ENCODE measurements at places on chromosomes 4 and X.

DNA sequence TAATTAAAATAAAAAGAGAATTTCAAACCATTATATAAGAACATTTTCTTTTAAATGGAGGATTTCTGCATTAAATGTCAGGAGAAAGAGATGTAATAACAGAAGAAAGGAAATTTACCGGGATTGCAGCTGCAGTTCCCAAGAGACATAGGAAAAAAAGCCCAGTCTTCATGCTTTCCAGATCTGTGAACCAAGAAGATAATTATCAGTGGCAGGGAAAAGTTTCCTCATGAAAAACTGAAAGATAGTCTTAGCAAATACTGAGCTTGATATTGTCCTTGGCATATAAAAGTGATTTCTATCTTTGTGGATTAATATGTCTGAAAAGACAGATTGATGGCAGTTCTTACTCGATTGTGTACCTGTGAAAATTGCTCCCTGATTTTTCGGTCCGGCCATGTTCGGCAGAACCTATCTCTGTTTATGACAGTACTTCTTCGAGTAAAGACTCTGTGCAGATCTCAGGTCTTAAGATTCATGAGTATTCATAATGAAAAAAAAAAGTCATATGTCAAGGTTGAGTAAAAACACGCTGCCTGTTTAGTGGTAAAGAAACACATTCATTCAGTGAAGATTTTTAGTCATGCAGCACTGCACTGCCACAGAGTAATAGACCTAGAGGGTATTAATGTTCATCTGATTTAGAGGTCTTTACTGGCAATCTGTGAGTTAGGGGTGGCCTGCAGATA lies 29.6 kb downstream of the SPARCL1 start:
- no peak for DNase-seq

DNA sequence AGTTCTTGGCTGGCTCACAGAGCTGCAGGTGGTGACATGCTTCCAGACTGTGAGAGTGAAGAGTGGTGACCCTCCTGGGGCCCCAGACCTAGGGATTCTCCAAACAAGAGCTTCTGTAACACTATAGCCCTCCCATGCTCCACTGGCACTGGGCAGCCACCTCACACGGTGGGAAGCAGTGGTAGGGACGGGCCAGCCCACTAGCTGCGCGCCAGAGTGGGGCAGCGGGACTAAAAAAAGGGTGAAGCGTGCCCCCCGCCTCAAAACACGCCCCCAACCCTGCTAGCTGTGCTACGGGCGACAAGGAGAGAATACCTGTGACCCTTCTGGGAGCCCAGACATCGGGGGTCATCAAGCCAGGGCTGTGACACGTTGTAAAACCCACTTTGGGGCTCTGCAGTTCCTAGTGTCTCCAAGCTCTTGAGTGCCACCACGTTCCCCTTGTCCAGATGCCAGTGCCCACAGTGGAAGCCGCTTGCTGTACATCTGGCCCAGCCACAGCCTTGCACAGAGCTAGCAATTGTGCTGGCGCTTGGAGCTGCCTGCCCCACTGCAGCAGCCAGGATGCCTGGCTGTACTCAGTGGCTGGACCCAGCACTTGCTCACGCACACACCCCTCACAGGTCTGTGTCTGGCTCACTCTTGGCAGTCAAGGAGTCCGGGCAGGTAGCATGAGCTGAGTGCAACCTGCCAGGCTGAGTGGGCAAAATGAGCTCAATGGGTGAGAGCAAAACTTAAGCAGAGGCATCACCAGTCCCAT lies 100.0 kb downstream of the DCAF12L2 start:
- no peak for DNase-seq

DNA sequence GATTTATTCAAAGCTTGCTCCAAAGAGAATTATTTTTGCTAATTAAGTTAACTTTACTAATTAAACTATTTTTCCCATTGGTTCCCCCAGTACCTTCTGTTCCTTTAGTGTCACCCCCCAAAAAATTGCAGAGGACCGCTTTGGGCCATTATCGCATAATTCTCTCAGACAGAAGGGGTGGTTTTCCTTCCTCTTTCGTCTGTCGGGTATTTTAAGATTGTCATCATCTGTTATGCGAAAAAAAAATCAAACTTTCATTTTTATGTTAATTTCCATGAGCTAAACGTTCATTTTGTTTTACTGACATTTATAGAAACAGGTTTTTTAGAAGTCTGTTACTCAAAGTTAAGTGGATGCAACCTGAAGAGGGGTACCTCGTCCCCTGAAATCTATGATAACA lies 76.2 kb upstream of the DDX3X start:
- DNase-seq, result no peak

DNA sequence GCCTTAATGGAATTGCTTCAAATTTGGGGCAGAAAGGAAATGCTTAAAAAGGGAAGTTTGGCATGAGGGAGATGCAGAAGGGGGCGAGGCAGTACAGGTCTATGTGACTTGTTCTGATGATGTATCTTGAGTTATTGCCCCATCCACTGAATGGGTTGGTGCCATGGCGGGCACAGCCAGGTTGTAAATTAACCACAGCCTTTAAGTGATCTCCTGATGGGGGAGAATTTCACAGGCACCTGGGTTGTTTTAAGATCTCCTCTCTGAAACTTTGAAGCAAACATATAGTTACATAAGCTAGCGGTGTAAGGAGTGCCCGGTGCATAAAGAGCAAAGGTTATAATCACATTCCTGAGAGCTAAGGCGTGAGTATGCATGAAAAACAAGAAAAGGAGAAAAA lies 37.0 kb downstream of the NPY5R start:
- no peak for DNase-seq

- DNase-seq, result no peak
These were observed 847.8 kb downstream of the RAPGEF2 start for GRCh38 chr4:159950707-159951106.

DNA sequence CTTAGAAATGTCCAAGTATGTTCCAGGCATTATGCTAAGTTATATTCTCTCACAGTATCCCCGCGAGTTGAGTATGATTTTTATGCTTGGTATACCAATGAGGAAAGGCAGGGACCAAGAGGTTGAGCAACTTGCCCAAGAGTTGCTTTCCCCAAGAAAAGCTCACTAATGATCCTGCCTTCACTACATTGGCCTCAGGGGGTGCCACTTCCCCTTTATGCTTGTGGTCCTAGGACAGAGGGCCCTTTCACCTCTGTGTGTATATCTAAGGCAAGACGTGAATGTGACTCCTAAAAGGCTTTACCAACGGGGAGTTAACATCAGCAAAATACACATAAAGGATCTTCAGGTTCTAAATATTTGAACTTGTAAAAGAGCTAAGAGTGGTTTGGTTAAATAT lies 164.4 kb upstream of the CPEB2 start:
- no peak for DNase-seq

DNA sequence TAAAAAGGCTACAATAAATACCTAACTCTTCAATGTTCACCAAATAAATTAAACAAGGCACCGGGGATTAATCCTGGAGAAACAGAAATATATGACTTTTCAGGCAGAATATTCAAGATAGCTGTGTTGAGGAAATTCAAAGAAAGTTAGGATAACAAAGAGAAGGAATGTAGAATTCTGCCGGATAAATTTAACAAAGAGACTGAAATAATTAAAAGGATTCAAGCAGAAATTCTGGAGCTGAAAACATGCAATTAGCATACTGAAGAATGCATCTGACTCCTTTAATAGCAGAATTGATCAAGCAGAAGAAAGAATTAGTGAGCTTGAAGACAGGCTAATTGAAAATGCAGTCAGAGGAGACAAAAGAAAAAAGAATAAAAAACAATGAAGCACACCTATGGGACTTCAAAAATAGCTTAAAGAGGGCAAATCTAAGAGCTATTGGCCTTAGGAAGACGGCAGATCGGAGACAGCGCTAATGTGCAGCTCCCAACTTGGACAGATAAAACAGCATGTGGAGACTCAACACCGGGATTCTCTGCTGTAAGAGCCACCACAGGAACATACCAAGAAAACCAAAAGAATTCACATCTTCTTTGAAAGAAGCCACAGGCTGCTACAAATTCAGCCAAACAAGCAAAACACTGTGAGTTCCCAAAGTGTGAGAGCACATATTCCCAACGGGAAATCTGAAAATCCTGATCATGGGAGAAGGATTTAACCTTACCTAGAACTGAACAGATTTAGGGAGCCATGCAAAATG lies 1290.9 kb downstream of the PCDH18 start:
- no peak for DNase-seq

DNA sequence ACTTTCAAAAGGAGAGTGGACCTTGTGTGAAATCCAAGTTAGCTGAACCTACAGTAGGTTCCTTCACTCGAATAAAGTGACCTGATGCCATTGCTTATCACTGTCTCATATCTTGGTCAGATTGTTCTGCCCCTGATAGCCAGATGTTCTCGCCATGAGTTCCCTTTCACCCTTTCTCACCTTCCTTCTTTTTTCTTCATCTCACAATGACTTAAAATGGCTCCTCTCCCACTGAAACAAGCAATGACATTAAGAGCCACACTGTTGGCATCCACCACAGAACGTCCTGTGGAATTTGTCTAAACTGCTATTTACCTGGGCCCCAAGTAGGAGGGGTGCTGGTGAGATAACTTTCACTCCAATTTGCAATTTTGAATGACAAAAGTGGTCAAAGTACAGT lies 227.6 kb upstream of the PPP1R2C start:
- DNase-seq, result no peak

GRCh38 chr4:39710098-39710896 lies 12.4 kb downstream of the UBE2K start:
- no peak for DNase-seq

DNA sequence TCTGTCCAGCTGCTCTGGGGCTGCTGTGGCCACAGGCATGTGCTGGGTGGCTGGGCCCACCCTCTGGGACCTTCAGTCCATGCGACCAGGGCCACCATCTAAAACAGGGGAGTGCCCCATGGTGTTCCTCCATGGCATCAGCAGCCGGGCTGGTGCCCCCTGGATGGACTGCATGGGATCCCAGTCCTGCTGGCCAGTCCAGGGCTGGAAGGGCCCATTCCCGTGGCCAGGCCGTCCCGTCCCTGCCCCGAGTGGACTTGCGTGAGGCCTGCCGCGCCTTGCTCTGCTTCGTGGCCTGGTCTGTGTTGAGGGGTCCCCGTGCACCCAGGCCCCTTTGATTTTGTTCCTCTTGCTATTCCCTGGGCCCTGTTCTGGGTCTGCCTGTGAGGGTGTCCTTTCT lies 36.4 kb downstream of the SORCS2 start:
- DNase-seq, result no peak

DNA sequence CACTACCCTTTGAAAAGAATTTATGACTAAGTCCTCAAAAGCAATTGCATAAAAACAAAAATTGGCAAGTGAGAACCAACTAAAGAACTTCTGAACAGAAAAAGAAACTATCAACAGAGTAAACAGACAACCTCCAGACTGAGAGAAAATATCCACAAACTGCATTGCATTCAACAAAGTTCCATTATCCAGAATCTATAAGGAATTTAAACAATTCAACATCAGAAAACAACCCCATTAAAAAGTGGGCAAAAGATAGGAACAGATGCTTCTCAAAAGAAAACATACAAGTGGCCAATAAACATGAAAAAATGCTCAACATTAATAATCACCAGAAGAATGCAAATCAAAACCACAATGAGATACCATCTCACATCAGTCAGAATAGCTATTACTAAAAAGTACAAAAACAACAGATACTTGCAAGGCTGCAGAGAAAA lies 130.2 kb downstream of the GASK1B start:
- DNase-seq, result peak; percentile 60

- no peak for DNase-seq
These were observed 353 bp upstream of the SMIM10 start for GRCh38 chrX:134990475-134990800.

- DNase-seq, result no peak
These were observed 92.4 kb upstream of the AP1S2 start for GRCh38 chrX:15946783-15947580.

DNA sequence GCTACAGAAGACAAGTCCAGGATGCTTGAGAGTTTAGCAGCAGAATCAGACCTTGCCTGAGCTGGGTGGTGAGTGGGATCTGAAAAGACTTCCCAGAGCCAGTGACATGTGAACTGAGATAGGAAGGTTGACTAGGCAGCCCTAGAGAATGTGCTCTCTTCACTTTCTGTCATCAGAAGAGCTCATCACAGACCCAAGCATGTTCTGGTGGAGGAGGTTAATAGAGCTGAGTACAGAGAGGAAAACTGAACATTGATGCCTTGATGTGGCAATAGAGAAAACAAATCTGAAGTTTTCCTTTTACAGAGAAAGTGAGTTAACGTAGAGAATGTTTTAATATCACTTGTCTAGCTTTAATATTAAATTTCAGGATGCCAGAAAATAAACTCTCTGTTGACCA lies 17.1 kb downstream of the ADGRL3 start:
- no peak for DNase-seq

DNA sequence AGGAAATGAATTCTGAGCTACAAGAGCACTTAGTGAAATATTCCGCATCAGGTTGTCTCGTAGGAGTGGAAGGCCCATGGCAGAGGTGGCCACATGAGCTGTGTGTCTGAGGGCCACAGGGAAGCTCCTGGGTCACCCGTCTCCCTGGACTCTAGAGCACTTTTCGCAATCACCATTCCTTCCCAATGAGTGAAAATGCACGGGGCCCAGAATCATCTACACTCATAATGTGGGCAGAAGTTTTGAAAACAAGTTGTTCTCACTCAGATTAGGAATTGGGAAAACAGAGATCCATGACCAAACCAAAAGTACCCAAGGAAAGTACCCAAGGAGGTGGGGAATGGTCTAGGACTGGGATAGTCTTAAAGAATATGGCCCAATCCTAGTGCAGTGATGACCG lies 94.4 kb downstream of the SCD5 start:
- no peak for DNase-seq
